ENCODE measurements at places on chromosomes 12 and 14.
A peak's percentile ranks its signal among the peaks of the same experiment; 100 is the strongest.

- no peak for DNase-seq
Observed at GRCh38 chr12:24139035-24139434, 189.6 kb upstream of the SOX5 start.

DNA sequence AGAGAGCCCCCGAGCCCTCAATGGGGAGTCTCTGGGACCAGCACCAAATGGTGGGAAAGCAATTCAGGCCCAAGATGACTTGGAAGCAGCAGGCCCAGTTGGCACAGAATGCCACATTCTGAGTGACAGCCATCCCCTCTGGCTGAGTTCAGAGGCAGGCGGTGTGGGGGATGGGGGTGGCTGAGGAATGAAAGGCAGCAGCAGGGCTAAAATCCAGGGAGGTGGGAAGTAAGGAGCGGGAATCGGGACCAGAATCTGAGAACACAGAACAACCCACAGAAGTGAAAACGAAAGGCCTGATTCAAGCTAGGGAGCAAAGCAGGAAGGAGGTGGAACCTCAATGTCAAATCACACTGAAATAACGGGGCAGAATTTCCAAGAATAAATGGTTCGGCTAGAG is 171.2 kb downstream of the CALM1 start:
- DNase-seq, result no peak

DNA sequence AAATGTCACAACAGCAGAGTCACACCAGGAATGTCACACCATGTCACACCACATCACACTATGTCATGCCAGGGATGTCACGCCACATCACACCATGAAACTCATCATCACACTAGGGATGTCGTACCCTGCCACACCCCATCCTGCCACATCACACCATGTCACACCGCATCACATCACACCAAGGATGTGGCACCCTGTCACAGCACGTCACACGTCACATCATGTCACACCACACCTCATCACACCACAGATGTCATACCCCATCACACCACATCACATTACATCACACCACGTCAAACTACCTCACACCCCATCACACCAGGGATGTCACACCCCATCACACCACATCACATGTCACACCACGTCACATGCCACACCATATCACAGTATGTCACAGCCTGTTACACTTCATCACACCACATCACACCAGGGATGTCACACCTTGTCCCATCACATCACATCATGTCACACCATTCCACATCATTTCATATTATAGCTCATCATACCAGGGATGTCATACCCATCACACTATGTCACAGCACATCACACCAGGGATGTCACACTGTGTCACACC is 90.9 kb downstream of the TMEM121 start:
- no peak for DNase-seq

DNA sequence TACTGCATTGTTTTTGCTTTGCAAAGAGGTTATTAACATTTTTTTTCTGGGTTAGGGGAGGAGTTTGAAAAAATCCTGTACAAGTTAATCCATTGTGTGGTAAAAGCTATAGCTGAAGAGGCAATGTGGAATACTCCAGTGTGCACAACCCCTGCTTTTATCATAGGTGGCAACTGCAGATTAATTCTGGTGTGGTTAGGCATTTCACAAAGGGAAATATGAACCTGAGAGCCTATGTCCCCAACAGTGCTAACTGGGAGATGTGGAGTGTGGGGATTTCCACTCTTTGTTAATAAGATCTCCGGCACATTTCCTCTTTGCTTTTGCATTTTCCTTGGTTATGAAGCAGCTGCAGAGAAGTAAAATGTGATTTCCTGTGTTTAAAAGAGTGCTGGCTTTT is 33.6 kb downstream of the PRORP start:
- DNase-seq, result peak; percentile 2

- no peak for DNase-seq
Observed at GRCh38 chr12:116153113-116153512, 124.4 kb downstream of the MED13L start.

- DNase-seq, result no peak
Observed at GRCh38 chr14:105315941-105316576, 1.5 kb downstream of the PACS2 start.

- DNase-seq, result no peak
Observed at GRCh38 chr12:47362126-47362705, 282.5 kb upstream of the AMIGO2 start.

- no peak for DNase-seq
Observed at GRCh38 chr12:2292560-2292959, 239.8 kb downstream of the CACNA1C start.

DNA sequence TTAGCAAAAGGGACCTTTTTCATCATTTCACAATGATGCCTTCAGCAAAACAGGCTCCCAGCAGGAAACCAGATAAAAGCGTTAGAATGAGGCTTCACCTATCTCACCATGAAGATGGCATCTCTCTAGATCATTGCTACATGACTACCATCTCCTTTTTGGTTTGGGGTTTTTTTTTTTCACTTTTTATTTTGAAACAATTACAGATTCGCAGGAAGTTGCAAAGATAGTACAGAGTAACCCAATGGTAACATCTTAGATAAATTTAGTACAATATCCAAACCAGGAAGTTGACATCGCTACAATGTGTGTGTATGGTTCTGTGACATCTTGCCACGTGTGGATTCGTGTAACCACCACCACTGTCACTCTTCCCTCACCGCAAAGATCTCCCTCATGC is 22.3 kb upstream of the PWP1 start:
- DNase-seq, result no peak

- DNase-seq, result no peak
Observed at GRCh38 chr12:118574288-118574687, 197.9 kb downstream of the SUDS3 start.

GRCh38 chr14:53766106-53766505 is 190.5 kb downstream of the BMP4 start:
- DNase-seq, result no peak

DNA sequence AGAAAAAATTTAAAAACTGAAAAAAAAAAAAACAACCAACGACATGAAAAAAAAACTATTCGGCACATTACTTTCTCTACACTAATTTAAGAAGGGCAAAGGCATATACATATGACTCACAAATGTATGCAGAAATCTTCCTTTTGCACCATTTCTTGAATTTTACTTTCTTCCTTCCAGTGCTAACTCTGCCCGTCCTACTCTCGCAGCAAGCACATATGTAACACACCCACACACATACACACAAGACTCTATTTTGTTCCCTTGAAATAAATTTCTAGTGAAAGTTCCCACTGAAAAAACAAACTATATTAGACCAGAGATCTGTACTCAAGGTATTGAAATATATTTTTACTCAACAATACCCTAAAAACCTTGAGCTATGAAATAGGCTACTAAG is 14.6 kb downstream of the BTG1 start:
- no peak for DNase-seq

DNA sequence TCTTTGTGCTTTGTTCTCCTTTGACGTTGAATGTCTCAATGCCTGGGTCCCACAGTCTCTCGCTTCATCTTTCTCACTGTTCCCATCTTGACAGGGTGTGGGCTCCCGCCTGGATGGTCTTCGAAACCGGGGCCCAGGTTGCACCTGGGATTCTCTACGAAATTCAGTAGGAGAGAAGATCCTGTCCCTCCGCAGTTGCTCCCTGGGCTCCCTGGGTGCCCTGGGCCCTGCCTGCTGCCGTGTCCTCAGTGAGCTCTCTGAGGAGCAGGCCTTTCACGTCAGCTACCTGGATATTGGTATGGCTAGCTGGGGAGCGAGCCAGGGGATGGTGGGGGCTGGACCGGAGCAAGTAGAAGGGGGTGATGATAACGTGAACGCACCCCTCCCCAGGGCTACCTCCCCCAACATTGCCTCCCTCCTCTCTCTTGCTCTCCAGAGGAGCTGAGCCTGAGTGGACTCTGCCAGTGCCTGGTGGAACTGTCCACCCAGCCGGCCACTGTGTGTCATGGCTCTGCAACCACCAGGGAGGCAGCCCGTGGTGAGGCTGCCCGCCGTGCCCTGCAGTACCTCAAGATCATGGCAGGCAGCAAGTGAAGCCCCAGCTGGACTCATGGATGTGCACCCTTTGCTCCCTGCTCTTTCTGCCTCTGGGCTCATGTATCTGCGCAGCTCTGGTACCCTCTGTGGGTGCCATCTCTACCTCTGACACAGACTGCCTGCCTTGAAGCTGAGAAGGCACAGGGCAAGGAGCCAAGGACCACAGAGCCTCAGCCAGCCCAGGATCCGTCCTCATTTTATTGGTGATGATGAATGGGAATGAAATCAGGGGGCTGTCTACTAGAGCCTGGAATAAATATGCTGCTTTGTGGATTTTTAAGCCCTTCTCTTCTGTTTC is 1.5 kb downstream of the NPFF start:
- DNase-seq, result no peak

DNA sequence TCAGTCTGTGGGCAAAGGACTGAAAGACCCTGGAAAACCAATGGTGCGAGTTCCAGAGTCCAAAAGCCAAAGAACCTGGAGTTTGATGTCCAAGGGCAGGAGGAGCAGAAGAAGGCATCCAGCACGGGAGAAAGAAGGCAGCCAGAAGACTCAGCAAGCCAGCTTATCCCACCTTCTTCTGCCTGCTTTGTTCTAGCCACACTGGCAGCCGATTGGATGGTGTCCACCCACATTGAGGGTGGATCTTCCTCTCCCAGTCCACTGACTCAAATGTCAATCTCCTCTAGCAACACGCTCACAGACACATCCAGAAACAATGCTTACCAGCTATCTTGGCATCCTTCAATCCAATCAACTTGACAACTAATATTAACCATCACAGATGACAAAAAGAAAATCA is 57.2 kb upstream of the CAPRIN2 start:
- DNase-seq, result no peak

GRCh38 chr12:79850610-79851299 is 84.1 kb downstream of the PPP1R12A start:
- DNase-seq, result no peak

DNA sequence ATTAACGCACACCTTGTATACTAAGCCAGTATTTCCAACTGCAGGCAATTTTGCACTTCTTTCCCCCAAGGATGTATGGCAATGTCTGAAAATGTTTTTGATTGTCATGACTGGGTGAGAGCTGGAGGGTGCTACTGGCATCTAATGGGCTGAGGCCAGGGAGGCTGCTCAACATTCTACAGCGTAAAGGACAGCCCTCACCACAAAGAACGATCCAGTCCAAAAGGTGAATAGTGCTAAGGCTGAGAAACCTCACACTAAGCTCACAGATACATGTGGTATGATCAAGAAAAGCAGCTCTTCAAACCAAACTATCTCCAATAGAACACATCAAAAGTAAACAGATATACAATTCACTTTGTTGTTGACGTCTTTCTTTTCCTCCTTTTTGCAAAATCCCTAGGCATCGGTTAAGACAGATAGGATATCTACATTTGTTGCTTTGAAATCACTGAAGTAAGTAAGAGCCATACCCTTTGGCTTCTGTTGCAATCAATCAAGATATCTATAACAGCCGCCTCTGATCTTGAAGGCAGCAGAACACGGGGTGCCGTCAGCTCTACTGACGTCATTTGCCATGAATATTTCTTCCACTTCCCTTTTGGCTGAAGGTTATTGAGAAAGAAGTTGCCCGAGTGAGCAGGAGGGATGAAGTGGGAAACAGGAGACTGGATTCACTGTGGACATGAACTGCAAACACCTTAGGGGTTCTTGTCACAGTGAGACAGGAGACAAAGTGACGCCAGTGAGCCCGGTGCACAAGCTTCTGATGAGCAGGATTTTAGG is 218.3 kb downstream of the FOXN3 start:
- DNase-seq, result no peak

DNA sequence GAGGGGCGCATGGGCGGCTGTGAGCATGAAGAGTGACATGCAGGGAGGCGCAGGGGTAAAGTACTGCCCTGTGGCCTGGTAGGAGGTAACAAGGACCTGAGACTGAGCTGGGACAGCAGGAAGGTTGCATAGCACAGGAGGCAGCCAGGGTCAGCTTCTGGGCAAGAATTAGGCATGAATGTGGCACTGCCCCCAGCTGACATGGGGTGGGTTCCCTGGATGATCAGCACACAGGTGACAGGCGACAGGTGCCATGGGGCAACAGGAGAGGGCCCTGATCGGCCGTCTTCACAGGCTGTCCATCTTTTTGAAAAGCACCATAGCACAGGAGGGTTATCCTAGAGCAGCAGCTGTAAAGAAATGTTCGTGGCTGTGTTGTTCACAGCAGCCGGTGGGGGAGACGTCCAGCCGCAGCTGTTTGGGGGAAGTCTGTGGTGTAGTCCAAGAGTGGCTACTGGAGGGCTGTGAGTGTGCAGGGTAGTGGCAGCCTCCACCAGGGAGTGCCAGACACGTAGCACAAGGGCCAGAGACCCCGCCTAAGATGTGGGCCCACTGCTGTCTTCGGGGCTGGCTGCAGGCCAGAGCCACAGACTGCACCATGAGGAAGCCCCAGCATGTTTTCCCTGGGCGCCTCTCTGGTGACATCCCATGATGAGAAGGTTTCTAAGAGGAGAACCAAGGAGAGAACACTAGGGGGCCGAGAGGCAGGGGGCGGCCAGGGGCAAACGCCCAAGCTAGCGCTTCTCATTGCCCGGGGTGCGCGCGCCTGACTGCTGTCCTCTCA is 8.4 kb downstream of the CLBA1 start:
- no peak for DNase-seq

GRCh38 chr12:15839041-15839440 is 43.1 kb upstream of the STRAP start:
- DNase-seq, result no peak

DNA sequence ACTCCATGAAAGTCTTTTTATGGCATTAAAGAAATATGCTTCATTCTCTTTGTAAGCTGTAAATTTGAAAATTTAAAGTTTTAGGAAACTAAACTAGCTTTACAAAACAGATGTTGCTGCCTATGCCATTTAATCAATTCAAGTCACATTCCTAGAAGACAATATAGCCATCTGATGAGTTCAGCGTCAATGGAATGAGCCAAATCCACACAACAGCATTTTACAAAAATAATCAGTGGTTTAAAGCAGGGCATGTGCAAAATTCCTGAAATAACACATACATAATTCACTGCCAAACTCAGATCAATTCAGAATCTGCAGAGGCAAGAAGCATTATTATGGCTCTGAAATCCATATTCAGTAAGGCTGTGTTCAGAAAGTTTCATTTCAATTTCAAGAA is 75.6 kb downstream of the MED13L start:
- no peak for DNase-seq

GRCh38 chr12:95083471-95083870 is 10.1 kb upstream of the NR2C1 start:
- no peak for DNase-seq

DNA sequence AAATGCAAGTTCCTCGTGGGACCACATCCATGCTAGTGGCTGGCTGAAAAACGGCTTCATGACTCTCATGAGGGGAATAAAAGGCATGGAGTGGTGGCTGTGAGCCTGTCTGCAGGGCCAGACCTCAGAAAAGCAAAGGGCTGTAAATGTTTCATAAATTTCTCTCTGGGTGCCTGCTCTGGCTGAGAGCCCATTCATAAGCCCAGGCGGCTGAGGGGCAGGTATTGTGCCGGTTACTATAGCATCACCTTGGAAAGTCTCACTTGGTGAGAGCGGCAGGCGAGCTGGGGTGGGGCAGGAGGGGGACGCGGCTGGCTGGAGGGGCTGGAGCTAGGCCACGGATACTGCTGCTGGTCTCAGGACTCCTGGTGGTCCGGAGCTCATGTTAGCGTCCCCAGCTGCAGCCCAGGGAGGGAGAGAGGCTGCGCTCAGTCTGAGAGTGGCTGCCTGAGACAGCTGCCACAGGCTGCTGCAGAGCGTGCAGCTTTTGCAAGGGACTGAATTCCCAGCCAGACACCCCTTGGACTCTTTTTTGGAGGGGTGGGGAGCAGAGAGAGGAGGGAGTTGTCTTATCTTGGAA is at the start of gene SLC17A8:
SLC17A8 (plus strand) TSS at position 431 of the 580 bp plus-strand sequence. CDS start 318 bp downstream, outside the sequence.
- DNase-seq, result peak; percentile 30

GRCh38 chr14:78758333-78758732 is 588.2 kb downstream of the NRXN3 start:
- DNase-seq, result peak; percentile 7
